ENCODE measurements at places on chromosomes 12 and 14. TPM values are rescaled to one million over a fixed set of nuclear protein-coding genes. Genes with fewer than 3 reads are reported as not detected.

GRCh38 chr14:91484186-91484585 lies 25.9 kb downstream of the PPP4R3A start:
- peaks cover 62% of the 10 kb centered on the region for H3K36me3 ChIP-seq
- DNase-seq = no peak
- H3K27ac ChIP-seq = no peak overlapping the region
- no peaks in the 10 kb centered on the region for H3K4me1 ChIP-seq

DNA sequence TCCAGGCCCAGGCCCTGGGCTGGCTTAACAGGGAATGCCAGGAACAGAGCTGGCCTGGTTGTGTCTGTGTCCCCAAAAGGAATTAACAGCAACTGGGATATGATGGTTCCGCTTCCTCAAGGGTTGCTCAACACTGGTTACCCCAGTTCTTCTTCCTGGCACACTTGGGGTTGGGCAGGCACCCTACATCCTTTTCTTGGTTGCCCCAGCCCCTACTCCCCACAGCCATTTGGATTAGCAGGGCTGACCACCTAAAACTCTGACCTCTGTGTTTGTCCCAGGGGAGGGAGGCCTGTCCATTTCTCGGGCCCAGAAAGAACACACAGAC lies 30.8 kb downstream of the NCKAP5L start:
- DNase-seq = no peak
- no peaks in the 10 kb centered on the region for H3K4me1 ChIP-seq
- no peaks in the 10 kb centered on the region for H3K27me3 ChIP-seq
- no peak overlapping the region for H3K4me3 ChIP-seq

GRCh38 chr14:59337141-59337611 lies 128.0 kb downstream of the GPR135 start:
- peak; percentile 65 for DNase-seq
- peak overlapping the region; percentile 60 for H3K27ac ChIP-seq
- H3K4me1 ChIP-seq = peaks cover 19% of the 10 kb centered on the region

DNA sequence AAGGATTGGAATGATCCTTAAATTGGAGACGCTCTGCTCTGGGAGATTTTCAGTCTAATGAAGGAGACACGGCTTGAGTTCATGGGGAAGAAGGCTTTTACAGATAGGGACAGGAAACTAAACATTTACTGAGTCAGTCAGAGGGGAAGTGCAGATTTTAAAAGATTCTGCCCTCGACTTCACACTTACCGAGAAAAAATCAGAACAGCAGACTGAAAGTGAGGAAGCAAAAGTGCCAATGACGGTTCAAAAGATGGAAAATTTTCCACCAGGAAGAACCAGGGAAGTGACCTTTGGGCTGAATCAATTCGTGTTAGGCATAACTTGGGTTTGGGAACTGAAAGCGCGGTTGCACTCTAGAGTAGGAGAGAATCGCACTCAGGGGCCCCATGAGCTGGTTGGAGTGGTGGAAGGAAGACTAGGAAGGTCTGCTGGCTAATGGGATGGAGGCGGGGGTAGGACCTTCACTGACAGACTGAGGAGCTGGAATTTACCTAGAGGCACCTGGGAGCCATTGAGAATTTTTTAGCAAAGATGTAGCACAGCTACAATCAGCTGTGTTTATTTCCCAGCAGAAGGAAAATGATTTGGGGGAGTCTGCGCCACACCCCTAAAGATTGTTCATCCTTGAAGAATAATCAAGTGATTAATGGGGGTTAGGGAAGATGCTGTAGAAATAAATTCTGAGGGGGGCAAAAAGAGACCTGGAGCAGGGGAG lies 1.2 kb downstream of the KCNK13 start:
- H3K4me1 ChIP-seq = peaks cover 14% of the 10 kb centered on the region
- no peaks in the 10 kb centered on the region for H3K36me3 ChIP-seq
- no peak overlapping the region for H3K27ac ChIP-seq

The AKAP5 gene
- total RNA-seq = 5.1 TPM

The LTA4H gene
- 56.5 TPM for total RNA-seq
